ENCODE measurements at places on chromosomes 5 and 9.
A peak's percentile ranks its signal among the peaks of the same experiment; 100 is the strongest.

- DNase-seq, result no peak
These were observed 334.7 kb downstream of the NR2F1-AS1 start for GRCh38 chr5:93246090-93246855.

DNA sequence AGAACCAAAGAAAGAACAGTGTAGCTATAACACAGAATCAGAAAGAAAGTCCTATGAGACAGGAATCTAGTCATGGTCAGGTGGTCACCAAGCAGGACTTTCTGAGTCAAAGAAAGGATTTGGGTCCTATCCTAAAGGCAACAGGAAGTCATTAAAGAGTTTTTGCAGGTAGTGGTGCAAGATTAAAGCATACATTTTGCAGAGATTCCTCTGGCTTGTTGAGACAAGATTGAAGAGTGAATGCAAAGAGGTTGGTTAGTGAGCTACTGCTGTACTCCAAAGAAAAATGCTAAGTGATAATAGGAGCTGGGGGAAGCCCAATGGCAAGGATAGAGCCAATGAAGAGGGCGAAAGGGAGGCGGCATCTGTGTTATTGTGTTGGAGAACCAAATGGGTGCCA is 300.5 kb upstream of the KIF2A start:
- DNase-seq, result no peak

DNA sequence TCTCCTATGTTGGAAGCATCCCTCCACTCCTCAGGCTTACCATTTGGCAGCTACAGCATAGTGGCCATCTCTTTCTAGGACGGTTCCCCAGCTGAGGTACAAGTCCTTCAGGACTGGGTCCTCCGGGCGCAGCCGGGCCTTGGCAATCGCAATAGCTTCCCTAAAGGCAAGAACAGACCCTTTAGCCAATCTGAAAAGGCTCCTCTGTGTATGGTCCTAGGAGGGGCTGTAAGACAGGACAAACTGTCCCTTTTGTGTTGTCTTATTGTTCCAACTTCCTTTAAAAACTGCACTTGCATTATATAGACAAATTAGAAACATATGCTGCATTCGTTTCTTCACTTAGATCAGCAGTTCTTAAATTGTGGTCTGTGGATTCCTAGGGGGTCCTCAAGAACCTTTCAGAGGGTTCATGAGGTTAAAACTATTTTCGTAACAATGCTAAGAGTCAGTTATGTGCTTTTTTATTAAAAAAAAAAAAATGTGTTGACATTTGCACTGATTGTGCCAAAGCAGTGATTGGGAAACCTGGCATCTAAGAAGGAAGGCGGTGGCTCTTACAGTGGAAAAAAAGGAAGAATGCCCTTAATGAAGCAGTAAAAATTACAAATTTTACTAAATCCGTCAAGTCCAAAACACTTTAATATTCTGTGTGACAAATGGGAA is 38.7 kb downstream of the GEMIN5 start:
- DNase-seq, result no peak

DNA sequence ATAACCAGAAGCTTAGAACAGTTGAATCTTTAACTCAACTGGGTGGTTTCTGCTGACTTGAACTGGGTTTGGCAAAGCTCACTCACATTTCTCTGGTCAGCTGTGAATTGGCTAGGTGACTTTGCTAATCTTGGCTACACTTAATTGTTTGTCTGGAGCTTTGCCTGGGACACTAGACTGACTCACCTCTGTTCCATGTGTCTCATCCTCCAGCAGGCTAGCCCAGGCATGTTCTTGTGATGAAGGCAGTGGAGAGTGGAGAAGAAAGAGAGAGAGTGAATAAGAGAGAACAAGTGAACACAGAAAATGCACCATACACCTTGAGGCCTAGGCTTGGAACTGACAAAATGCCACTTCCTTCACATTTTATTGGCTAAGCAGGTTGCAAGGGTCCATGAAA is 32.6 kb downstream of the SPATA31D1 start:
- DNase-seq, result no peak

DNA sequence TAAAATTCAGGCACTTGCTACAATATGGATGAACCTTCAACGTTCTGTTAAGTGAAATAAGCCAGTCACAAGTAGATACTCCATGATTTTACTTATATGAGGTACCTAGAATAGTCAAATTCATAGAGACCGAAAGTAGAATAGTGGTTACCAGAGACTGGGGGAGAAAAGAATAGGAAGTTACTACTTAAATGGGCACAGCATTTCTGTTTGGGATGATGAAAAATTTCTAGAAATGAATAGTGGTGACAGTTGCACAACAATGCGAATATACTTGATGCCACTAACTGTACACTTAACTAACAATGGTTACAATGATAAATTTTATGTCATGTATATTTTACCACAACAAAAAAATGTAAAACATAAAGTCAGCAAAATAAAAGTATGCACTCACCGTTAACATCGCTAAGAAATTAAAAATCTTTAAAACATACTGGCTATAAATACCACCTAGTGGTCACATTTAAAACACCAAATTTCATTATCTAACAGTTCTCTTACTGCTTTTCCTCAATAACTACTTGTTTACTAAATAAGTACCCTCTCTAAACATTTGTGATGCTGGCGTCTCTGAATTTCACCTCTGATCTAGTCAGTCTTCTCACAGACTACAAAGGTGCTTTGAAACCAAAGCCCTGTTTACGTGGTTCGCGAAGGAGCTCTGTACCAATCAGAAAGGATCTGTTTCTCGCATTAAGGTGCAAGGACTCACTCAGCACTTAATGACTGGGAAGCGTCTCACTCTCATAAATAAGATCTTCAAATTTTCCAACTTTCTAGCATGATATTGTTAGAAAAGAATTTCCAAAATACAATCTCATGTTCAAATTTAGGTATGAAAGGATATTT is 22.7 kb downstream of the KIF3A start:
- DNase-seq, result peak; percentile 13

DNA sequence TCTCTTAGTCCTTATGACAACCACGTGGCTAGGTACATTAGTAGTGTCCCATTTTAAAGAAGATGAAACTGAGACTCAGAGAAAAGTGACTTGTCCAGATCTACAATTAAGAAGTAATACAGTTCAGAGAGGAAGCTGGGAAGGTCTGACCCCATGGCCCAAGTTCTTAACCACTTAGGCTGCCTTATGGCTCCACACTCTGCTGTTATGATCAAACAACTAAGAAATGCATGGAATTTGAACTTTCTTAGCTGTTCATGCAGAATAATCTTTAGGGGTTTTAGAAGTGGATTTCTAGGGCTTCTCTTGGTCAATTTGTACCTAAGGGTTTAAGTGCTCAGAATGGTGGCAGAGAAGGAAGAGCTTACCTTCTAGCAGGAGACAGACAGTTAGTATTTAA is 128.0 kb upstream of the MSX2 start:
- no peak for DNase-seq

DNA sequence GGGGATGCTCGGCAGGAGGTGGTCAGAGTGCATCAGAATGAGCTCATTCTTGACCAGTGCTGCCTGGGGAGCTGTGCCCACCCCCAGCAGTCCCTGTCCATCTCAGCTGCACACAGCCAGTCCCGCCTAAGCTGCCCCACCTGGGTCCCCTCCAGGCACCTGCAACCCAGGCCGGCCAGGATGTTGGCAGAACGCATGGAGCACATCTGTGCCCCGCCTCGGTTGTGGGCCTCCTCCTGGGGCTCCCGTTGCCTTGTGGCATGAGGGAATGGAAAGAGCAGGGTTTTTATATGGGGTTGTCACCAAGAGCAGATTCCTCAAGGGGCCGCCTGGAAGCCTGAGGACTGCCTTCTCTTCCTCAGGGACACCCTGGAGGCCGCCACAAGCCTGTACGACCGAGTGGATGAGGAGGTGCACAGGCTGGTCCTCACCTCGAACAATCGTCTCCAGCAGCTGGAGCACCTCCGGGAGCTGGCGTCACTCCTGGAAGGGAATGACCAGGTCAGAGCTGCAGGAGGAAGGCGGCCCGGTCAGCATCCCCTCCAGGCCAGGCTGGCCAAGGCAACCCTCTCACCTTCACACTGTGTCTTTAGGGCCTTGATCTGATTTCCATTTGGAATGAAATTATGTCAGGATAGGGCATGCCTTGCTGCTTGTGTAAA is 34.8 kb upstream of the LRRC14B start:
- no peak for DNase-seq

DNA sequence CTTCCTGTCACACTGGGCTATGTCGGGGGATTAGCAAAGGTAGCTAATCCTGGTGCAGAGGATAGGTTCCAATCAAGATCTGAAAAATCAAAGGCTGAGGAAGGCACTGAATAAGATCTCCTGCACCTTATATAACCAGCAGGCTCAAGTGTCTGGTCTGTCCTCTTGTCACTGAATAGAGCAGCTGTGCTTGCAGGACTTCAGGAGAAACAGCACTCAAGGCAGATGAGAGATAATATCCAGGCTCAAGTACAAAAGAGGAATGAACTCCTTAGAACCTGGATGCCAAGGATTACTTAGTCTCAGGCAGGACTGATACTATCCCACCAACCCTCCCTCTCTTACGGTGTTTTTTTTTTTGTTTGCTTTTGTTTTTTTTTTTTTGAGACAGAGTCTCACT is 108.8 kb upstream of the LRRTM2 start:
- DNase-seq, result no peak

- DNase-seq, result no peak
These were observed 1.8 kb upstream of the DCANP1 start for GRCh38 chr5:135448791-135449507.

GRCh38 chr5:159458217-159458711 is 128.0 kb upstream of the IL12B start:
- DNase-seq, result peak; percentile 11

DNA sequence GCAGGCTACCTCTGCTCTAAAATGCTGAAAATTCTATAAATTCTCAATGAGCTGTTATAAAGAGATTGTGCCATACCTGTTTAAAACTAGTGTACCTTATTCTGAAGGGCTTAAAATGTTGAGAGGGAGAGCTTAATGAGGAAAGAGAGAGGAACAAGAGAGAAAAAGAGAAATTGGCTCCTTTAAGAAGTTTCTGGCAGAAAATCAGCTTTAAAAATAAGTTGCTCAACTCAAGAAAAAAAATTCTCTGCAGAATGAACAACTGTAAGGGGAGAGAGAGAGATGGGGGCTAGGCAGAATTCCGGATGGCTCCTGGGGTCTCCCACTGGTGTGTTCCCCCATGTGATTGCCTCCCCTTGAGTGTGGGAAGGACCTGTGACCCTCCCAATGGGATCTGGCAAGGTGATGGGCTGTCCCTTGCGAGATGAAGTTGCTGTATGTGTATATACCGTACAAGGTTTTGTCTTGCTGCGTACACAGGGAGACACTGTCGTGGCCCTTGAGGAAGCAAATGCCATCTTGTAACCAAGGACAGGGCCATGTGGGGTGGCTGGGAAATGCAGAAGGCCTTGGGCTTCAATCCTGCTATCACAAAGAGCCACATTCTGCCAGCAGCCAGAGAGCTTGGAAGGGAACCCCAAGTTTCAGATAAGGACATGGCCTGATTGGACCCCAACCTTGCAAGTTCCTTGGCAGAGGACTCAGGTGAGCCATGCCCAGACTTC is 64.3 kb upstream of the S1PR3 start:
- no peak for DNase-seq

DNA sequence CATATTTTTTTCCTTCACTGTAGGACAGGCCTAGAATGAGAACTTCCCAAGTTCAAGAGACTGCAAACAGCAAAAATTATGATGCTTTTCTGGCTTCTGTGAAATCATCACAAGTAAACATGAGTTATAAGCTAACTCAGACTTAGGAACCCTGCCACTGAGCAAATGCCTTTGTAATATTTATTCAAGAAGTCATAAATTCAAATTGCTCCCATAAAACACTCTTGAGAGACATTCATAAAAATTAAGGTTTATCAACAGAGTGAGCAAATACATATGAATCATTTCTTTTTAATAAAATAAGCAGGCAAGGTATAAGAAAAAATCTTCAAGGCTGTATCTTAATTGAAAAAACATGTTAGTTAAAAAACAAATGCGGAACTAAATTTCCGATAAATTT is 124.2 kb downstream of the GNA14 start:
- DNase-seq, result no peak

DNA sequence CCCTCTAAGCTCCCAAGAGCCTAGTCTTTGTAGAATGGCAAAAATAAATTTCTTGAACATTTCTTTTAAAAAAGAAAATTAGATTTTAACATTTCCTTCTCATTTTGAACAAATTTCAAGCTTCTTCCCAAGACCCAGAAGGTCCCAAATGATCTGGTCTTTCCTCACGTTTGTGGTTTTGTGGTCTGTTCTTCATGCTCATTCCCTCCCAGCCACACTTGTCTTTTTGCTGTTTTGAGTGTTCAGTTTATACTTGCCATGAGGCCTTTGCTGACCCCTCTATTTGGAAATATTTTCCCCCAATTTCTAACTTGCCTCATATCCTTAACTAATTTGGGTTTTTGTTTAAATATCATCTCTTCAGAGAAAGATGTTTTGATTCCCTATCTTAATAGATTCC is 133.4 kb upstream of the PAPPA start:
- no peak for DNase-seq

GRCh38 chr5:133051061-133051541 is 712 bp upstream of the HSPA4 start:
- no peak for DNase-seq

DNA sequence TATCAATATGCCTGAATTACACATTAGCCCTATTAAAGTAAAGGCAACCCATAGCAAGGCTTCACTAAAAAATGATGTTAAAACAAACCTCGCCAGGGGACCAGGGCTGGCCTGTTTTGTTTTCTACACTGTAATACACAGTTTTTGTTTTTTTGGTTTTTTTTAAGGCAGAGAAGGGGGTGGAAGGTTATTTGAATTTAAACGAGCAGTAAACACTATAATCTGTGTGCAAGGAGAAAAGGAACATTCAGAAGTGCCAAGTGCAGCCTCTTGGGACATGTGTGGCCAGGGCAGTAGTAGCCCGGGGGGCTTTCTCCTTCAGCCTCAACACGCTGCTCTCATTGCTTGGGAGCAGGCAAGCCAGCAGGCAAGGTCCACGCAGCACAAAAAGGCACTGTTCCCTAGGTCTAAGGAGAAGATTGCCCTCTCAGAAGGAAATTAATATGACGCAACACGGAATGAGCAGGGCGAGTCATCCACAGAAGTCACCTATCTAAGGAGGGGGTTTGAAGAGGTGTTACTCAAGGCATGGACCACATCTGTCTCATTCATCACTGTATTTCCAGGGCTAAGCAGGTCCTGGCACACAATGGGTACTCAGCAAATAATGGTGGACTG is 16.2 kb downstream of the SIL1 start:
- DNase-seq, result no peak

- DNase-seq, result no peak
These were observed 1198.3 kb upstream of the CDH6 start for GRCh38 chr5:29995154-29995553.

- DNase-seq, result no peak
These were observed 35.8 kb downstream of the ZNF782 start for GRCh38 chr9:96818533-96818932.

- peak; percentile 10 for DNase-seq
These were observed 10.5 kb upstream of the TRIM36 start for GRCh38 chr5:115180165-115180709.

- DNase-seq, result no peak
These were observed 1.7 kb upstream of the CMYA5 start for GRCh38 chr5:79687889-79688288.

- DNase-seq, result no peak
These were observed 88.4 kb downstream of the GALNT10 start for GRCh38 chr5:154278908-154279307.

Data from CD4-positive, alpha-beta T cell treated with Interleukin-4 for 4 hours (primary cell).